ENCODE measurements at places on chromosomes 11 and 22. TPM values are rescaled to one million over a fixed set of nuclear protein-coding genes. Genes with fewer than 3 reads are reported as not detected.

- H3K4me1 ChIP-seq = no peaks in the 10 kb centered on the region
- no peaks in the 10 kb centered on the region for H3K27me3 ChIP-seq
- H3K4me3 ChIP-seq = no peak overlapping the region
- no peak for DNase-seq
- H3K27ac ChIP-seq = no peak overlapping the region
These were observed 59.4 kb downstream of the GLYATL1 start for GRCh38 chr11:58998480-58999290.

GRCh38 chr11:36532941-36533601 is 23.0 kb upstream of the TRAF6 start:
- H3K4me3 ChIP-seq = no peak overlapping the region
- H3K36me3 ChIP-seq = no peaks in the 10 kb centered on the region
- H3K4me1 ChIP-seq = no peaks in the 10 kb centered on the region
- no peak for DNase-seq
- H3K27me3 ChIP-seq = no peaks in the 10 kb centered on the region

GRCh38 chr11:58392746-58393145 is 13.9 kb downstream of the OR5B3 start:
- DNase-seq = no peak
- no peaks in the 10 kb centered on the region for H3K36me3 ChIP-seq
- H3K27me3 ChIP-seq = no peaks in the 10 kb centered on the region

CFL1 gene
- total RNA-seq = 812 TPM

MYBPC3 gene
- total RNA-seq = 0.42 TPM

- no peak overlapping the region for H3K27ac ChIP-seq
- no peak overlapping the region for H3K4me3 ChIP-seq
- no peaks in the 10 kb centered on the region for H3K4me1 ChIP-seq
- no peaks in the 10 kb centered on the region for H3K27me3 ChIP-seq
These were observed 168.5 kb downstream of the ARHGAP42 start for GRCh38 chr11:100855466-100856067.

CDC42EP2 gene
- 20.9 TPM for total RNA-seq

DNA sequence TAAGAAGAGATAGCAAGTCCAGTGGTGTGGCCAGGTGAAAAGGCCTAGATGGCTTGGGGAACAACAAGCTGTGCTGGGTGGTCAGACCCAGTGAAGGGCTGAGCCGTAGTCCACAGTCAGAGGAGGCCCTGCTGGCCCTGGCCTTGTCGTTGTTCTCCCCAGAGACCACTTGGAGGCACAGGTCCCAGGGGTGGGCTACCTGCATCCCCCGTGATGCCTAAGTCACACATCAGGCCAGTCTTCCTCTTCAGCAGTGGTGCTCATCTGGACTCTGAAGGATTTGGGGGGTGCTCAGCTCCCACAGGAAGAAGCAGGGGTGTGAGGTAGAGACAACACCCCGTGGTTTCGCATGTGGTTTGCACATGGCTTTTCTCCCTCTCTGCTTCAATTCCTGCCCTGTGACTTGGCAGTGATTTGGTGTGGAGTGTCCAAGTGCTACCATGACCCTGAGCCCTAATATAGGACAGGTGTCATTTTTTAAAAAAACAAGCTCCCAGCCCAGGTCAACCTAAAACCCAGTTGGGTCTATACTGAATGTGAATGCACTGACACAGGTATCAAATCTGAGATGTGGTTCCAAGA is 51.0 kb downstream of the ALX4 start:
- H3K27ac ChIP-seq = no peak overlapping the region
- H3K4me3 ChIP-seq = no peak overlapping the region
- H3K4me1 ChIP-seq = no peaks in the 10 kb centered on the region
- H3K27me3 ChIP-seq = no peaks in the 10 kb centered on the region

P2RX3 gene
- not detected for total RNA-seq

DNA sequence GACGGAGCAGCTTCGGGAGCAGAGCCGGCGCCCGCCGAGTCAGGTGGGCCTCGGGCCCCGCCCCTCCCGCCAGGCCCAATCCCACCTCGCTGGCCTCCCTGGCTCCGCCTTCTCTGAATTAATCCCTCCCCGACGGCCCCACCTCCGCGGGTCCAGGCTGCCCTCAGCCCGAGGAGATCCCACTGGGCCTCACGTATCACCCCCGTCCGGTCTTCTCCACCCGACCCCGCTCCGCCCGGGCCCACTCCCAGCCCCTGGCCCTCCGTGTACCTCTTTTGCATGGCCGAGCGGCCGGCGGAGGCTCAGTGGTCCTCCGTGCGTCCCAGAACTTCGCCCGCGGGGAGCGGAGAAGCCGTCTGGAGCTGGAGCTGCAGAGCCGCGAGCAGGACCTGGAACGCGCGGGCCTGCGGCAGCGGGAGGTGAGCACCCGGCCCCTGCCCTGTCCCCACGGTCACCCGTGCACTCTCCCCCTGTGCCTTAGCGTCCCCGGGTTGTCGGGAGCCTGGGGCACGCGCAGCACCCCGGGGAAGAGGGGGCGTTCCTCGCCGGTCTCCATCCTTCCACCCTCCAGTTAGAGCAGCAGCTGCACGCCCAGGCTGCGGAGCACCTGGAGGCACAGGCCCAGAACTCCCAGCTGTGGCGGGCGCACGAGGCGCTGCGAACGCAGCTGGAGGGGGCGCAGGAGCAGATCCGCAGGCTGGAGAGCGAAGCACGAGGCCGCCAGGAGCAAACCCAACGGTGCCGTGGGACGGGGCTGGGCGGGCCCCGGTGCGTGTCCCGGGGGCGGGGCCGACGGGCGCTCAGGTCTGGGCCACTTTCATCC is 2.2 kb upstream of the CD151 start:
- peak; percentile 91 for DNase-seq
- no peaks in the 10 kb centered on the region for H3K36me3 ChIP-seq
- no peak overlapping the region for H3K4me3 ChIP-seq
- no peak overlapping the region for H3K27ac ChIP-seq
- no peaks in the 10 kb centered on the region for H3K27me3 ChIP-seq

DNA sequence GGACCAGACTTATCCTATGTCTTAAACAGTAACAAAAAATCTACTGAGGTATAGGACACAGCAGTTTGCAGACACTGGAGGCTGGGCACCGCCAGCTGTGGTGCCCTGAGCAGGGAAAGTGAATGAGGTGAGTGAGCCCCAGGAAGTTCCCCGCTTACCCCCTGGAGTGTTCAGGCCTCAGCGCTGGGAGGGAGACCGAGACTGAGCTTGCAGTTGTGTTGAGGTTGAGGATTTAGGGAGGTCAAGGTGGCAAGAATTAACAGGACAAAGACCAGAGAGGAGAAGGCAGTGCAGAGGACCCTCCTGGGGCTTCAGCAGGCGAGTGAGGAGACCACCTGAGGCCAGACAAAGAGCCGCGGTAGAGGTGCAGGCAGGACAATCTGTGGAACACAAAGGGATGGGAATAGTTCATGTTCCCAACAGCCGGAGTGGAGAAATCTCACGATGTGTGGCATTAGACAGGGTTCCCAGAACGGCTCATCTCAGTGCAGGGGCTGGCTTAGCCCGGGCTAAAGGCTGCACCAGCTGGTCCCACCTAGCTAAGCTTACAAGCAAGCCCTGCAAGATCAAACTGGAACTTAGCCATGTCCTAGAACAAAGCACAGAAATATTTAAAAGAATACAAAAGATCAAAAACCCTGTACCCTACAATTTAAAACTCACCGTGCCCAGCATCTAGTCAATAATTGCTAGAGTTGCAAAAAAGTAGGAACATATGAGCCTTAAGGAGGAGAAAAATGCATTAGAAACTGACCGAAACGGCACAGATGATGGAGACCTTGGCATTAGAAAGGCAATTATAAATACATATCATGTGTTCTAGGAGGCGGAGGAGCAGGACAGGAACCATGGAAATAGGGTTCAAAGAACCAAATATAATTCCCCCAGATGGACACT is 47.4 kb upstream of the PITPNB start:
- H3K4me1 ChIP-seq = no peaks in the 10 kb centered on the region
- no peak overlapping the region for H3K27ac ChIP-seq
- H3K27me3 ChIP-seq = no peaks in the 10 kb centered on the region
- no peak overlapping the region for H3K4me3 ChIP-seq
- DNase-seq = no peak
- no peaks in the 10 kb centered on the region for H3K36me3 ChIP-seq

GRCh38 chr11:5339771-5340322 is 3.5 kb downstream of the OR51B5 start:
- H3K27ac ChIP-seq = no peak overlapping the region

DNA sequence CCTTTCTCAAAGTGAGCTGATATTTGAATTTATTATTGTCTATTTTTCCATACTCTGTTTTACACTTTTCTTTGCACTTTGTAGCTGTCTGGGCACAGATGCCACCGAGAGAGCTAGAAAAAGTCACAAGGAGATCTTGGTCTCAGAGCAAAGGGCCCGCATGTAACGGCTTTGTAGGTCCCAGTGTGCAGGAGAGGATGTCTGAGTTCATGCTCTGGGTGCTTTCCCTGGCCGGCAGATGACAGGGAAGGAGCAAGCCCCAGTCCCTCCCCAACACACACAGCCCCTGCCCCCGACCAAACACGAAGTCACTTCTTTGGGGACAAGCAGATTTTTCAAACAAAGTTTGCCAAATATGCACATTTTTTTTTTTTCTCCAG is 55.8 kb downstream of the SMIM38 start:
- H3K27ac ChIP-seq = no peak overlapping the region
- H3K36me3 ChIP-seq = no peaks in the 10 kb centered on the region
- DNase-seq = no peak
- H3K4me1 ChIP-seq = no peaks in the 10 kb centered on the region

NCAM1 gene
- total RNA-seq = 19.4 TPM

- H3K4me3 ChIP-seq = no peak overlapping the region
- H3K27me3 ChIP-seq = no peaks in the 10 kb centered on the region
- no peaks in the 10 kb centered on the region for H3K4me1 ChIP-seq
- DNase-seq = no peak
- no peaks in the 10 kb centered on the region for H3K36me3 ChIP-seq
These were observed 10.3 kb downstream of the GAL3ST1 start for GRCh38 chr22:30564045-30564760.

- H3K27me3 ChIP-seq = no peaks in the 10 kb centered on the region
- no peak for DNase-seq
- no peak overlapping the region for H3K27ac ChIP-seq
- H3K4me3 ChIP-seq = no peak overlapping the region
These were observed 31.0 kb upstream of the CD5 start for GRCh38 chr11:61071208-61071681.

DNA sequence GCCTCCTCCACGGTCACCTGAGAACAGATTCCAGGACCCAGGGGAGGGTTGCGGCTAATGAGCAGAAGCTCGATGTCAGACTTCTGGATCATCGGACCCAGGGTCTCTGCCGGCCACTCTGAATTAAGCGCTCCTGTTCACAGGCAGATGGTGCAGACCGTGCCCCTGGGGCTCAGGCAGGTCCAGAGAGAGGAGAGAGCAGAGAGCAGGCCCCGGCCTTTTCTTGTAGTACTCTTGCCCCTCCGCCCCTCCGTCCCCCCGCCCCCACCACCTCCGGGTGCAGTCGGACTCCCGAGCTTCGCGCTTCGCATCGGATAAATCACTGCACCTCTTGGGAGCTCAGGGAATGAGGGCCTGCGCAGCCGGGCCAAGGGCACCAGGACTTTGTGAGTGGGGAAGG is 50.3 kb downstream of the RPS6KA4 start:
- no peak overlapping the region for H3K27ac ChIP-seq
- no peaks in the 10 kb centered on the region for H3K36me3 ChIP-seq

DNA sequence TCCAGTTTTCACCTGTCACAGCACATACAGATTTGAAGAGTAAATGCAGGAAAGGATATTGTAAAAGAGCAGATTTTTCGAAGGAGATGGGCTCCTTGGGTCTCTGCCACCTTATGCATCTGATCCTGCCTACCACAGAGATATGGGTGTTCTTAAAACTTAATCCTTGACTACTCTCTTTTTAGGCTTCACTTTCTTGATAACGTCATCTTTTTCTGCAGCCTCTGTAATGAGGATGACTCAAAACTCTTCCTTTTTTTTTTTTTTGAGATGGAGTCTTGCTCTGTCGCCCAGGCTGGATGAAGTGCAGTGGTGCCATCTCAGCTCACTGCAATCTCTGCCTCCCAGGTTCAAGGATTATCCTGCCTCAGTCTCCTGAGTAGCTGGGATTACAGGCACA is 7.8 kb downstream of the PRR14L start:
- H3K36me3 ChIP-seq = no peaks in the 10 kb centered on the region
- H3K27ac ChIP-seq = no peak overlapping the region
- H3K27me3 ChIP-seq = no peaks in the 10 kb centered on the region

GRCh38 chr11:108632041-108632704 is 32.7 kb upstream of the DDX10 start:
- no peaks in the 10 kb centered on the region for H3K27me3 ChIP-seq
- no peaks in the 10 kb centered on the region for H3K36me3 ChIP-seq
- no peak for DNase-seq
- H3K4me1 ChIP-seq = no peaks in the 10 kb centered on the region
- H3K4me3 ChIP-seq = no peak overlapping the region

DNA sequence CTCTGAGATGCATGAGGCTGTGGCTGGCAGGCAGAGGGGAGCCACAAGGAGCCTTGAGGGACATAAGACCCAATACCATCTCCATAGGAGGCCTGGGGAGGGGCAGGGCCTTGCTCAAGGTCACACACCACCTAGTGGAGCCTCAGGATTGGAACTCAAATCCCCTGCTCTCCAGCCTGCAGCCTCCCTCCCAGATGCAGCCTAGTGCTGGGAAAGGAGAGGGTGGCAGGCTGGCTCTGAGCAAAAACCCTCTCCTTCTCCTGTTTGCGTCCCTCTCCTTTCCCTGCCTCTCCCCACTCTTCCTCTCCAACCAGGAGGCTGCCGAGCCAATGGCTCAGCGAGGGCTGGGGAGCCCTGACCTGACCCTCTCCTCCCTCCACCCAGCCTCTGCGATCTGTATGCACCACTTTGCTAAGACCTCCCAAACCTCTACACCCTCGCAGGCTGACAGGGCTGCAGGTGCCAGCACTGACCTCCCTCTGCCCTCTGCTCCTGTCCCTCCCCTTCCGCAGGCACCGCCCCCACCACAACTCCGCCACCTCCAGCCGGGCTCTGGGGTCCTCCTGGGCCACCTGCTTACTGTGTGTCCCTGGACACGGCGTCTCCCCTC is 14.7 kb downstream of the IGLL1 start:
- H3K4me1 ChIP-seq = no peaks in the 10 kb centered on the region
- peak; percentile 62 for DNase-seq
- no peak overlapping the region for H3K4me3 ChIP-seq

GRCh38 chr11:10696468-10697322 is 3.1 kb upstream of the IRAG1 start:
- no peak overlapping the region for H3K4me3 ChIP-seq
- H3K36me3 ChIP-seq = no peaks in the 10 kb centered on the region
- no peaks in the 10 kb centered on the region for H3K4me1 ChIP-seq

AIFM3 gene
- total RNA-seq = 1.0 TPM

- no peak overlapping the region for H3K4me3 ChIP-seq
- no peak for DNase-seq
- H3K27ac ChIP-seq = no peak overlapping the region
- H3K36me3 ChIP-seq = no peaks in the 10 kb centered on the region
- H3K4me1 ChIP-seq = no peaks in the 10 kb centered on the region
- no peaks in the 10 kb centered on the region for H3K27me3 ChIP-seq
These were observed 13.5 kb downstream of the OAF start for GRCh38 chr11:120224361-120224760.

PEX26 gene
- total RNA-seq = 34.1 TPM

IL17REL gene
- not detected for total RNA-seq

GRCh38 chr11:76609736-76610370 is 60.7 kb downstream of the LRRC32 start:
- no peaks in the 10 kb centered on the region for H3K36me3 ChIP-seq
- no peak overlapping the region for H3K4me3 ChIP-seq
- no peak for DNase-seq
- no peak overlapping the region for H3K27ac ChIP-seq
- no peaks in the 10 kb centered on the region for H3K27me3 ChIP-seq
- no peaks in the 10 kb centered on the region for H3K4me1 ChIP-seq

PITPNM1 gene
- 40.5 TPM for total RNA-seq
